Right ventricle myocardium inferior (tissue), 1 donor: ENCODE measurements at places on chromosomes 6 and 20.

DNA sequence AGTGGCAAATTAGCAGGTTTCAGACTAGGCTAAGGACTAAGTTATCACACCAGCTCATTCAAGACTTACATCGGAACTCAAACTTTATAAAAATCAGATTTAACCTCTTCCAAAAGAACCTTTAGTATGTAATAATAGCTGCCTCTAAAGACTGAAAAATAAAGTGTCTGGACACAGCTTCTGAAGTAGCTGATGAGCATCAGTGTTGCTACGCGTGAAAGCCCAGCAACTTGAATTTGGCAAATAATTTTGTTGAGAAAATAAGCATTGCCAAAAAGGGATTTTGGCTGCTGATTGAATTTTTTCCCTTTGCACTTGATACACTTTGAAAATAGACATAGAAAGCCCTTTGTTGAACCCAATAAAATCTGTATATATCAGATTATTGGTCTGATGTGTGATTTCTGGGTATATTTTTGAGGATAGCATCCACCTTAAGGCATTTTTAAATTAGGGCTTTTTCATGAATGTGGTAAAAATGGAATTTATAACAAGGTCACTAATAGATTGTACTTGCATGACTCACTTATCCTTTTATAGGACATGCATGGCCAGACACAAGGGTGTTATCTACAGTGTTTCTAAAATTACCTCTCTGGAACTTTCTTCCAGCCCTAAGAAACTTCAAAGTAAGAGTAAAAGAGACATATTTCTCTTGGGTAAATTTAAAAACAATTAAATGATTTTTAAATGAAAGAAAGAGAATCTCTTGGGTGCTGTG, 350.4 kb downstream of the TENT5A start:
- no peak for DNase-seq

- no peak for DNase-seq
Observed at GRCh38 chr6:158825038-158825950, 6.1 kb upstream of the EZR start.

DNA sequence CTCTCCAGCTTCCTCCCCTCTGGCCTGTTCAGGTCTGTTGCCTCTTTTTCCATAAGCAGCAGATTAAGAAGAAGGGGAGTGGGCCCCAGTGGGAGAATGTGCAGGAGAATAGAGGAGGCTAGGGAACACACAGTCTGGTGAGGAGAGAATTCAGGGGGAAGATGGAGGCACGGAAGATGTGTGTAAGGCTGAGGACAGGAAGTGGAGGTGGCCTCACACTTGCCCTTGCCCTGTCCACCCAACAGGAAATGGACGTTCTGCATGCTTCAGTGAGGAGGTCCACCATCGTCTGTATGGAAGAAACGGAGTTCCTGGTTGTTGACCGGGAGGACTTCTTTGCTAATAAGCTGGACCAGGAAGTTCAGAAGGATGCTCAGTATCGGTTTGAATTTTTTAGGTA, 16.0 kb downstream of the CNBD2 start:
- no peak for DNase-seq

DNA sequence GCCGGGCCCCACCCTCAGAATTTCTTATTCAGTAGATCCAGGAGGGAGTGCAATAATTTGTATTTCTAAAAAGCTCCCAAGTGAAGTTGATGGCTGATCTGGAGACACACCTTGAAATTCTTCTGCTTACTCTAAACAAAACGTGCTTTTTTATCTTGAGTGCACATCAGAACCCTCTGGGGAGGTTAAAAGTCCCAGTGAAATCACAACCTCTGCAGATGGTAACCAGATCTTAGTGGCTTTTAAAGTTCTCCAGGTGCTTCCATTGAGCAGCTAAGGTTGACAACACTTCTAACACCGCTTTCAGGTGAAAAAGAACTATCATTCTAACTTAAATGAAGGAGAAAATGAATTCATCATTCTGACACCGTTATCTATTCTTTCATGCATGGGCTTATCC, 45.6 kb upstream of the ESR1 start:
- DNase-seq = no peak

- no peak for DNase-seq
Observed at GRCh38 chr6:39599973-39600372, 125.2 kb downstream of the KIF6 start.

- DNase-seq = no peak
Observed at GRCh38 chr20:13029687-13030375, 21.1 kb downstream of the SPTLC3 start.

GRCh38 chr6:10723567-10723881, 654 bp downstream of the TMEM14C start:
- DNase-seq = no peak

GRCh38 chr6:2630359-2630758, 120.4 kb downstream of the MYLK4 start:
- no peak for DNase-seq

DNA sequence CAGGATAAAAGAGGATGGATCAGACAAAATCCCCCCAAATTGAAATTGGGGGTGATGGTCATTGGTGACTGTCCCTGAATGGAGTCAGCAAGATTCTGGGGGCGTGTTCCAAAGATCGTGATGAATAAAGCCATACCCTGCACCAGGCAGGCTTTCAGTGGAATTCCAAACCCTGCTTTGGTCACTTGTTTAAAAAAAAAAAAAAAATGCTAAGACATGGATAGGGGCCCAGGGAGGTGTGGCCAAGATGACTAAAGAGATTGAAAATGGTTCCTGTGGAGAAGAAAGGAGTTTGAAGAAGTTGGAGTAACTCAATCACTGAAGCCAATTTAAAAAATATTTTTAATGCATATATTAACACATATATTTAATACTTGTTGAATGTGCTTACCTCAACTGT, 161.4 kb upstream of the KCNG1 start:
- DNase-seq = no peak

DNA sequence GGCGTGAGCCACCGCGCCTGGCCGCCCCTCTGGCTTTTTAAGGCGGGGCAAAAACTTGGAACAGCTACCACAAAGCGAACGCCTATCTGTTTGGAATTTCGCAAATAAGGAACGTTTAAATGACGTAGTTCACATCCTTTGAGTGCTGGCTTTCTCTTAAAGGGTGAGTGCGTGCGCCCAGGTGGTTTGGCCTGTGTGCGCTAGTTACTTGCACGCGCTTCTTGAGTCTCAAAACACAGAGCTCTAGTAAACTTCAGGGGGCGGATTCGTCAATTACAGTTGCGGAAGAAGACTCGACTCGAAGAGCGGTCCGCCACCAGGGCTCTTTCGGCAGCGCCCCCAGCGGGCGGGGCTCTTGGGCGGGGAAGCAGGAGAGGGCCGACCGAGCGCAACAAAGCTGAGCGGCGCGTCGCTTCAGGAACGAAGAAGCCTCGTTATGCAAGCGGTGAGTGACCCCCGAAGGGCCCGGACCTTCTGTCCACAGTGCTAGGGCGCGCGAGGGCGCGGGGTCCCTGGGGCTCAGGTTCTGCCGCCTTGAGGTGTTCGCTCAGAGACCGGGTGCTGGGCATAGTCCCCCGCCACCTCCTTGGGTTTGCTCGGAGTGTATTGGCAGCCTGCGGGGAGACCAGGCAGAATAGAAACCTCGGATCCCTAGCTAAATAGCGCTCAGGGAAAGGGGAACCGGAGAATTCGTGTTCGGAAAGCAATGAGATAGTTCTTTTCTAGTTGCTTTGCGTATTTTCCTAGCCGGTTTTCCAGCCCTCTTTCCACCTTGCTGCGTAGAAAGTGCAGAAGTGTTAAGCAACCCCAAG, at the start of gene SYCP2L:
SYCP2L (plus strand) TSS at position 362 of the 812 bp plus-strand sequence; CDS start at position 437, 75 bp downstream.
- DNase-seq = no peak

GRCh38 chr20:39623584-39624234, 661.6 kb downstream of the DHX35 start:
- no peak for DNase-seq

DNA sequence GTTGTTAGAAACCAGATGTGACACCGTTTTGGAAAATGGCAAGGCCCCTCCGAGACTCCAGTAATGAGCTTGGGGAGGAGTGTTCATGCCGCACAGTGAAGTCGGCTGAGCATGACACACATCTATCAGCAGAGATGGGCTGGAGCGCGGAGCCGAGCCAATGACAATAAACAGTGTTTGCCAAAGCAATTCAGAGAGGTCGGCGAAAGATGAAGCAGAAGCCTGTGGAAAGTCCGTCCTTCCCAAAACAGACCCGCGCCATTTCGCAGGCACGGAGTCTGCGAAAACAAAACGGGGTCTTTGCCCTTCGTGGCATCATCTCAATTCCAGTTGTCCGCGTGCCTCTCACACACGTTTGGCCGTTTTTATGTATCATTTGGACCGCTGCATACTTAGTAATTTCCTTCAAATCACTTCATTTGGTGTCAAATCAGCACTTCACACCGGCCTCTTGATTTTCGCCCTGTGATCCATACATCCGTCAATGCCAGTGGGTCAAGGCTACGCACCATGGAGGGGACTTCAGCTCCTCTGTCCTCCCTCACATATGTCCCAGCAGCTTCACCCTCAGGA, 71.3 kb downstream of the SULF2 start:
- no peak for DNase-seq

GRCh38 chr6:168196385-168196860, 117.4 kb upstream of the FRMD1 start:
- DNase-seq = no peak

DNA sequence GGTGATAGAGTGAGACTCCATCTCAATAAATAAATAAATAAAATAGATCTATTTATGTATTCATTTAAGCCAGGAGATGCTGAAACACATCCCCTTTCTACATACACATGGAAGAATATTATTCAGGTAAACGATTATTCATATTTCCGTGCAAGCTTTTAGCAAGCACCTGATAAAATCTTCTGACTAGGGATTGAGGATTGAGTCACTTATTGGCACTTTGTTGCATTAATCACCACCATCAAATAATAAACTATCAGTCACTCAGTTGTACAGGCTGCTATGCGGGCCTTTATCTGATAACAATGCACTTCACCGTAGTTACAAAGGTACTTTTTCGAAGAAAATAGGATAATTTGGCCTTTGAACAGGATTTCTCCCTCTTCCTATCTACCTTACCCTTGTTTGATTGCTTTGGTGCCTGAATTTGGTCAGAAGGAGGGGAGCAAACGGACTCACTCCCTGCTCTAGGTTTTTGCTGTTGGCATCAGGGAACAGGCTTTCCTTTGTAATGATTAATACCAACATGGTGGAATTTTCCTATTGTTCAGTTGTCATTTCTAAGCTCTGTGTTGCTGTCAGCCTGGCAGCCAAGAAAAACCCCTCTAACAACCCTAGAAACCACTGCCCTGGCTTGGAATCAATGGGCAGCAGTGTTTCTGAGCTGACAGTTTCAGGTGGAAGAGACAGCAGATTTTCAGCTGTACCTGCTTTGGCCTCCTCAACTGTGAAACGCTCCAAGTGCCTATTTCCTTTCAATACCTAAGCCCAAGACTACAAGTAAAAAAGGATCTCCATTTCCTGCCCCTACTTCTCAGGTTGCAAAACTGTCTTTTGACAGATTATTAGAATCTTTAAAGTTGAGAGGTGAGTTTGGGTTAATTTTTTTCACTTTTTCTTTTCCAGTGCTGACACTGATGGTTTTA, 63.0 kb downstream of the MYB start:
- DNase-seq = no peak

- no peak for DNase-seq
Observed at GRCh38 chr6:14612016-14612980, 494.7 kb downstream of the CD83 start.

DNA sequence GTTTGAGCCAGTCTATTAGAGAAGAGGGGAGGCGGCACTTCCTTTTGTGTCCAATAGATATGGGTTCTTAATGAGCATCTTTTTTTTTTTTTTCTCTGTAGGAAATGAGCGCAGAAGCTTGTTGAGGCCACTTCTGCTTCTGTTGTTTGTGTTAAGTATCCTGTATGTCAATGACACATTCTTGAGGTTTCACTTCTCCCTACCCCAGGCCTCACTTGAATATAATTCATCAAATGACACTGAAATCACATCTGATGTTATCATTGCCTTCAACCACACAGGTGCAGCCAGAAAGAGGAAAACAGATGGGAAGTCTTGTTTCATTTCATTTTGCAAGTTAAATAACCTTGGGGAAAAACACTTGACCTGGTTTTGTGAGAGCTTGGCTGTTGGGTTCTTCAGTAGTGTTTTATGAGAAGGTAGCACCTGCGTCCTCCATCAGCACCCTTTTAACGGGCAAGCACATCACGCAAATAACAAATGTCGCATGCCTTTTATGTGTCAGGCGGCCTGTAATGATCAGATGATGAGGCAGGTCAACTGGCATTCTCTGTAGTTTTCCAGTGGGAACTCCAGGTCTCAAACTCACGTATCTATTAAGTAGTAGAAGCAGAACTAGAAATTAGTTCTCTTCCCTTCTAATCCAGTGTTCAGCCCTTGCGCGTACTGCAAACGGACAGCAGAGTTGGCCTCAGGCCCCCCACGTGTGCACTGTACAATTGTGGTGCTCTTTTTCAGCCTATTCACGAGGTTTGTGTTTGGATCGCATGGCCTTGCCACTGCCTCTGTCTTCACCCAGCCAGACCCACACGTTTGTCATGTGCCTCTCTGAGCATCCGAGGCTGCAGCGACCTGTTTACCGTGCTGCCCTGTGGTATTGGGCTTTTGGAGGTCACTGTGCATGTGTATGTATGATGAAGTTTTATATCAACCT, 23.5 kb downstream of the PLEKHG1 start:
- DNase-seq = no peak

DNA sequence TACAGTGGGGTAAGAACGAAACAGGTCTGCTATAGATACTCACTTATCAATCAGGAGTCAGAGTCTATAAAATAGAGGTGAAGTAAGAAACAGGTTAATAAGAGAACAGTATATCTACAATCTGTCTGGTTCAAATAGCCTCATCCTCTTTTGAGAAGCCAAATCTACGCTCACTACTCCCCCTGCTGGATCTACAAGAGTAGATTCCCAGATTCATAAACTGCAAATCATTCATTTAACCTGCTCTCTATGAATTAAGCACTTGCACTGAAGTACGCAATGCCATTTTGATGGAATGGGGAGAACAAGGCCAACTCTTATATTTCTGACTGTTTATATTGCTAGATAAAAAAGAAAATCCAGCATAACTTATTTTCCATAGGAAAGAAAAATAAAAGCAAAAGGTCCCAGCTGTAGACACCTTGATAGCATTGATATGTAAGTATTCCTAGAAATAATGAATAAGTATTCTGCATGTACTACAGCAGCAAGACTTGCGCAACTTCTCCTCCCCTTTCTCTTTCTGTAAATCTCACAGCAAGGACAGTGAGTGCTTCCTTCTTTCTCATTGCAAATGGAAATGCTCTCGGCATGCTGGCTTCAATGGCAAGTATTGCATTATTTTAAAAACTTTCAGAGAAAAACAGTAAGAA, 92.3 kb downstream of the RFX6 start:
- no peak for DNase-seq
